Kidney capillary endothelial cell (primary cell): ENCODE measurements at places on chromosomes 6 and 20.

DNA sequence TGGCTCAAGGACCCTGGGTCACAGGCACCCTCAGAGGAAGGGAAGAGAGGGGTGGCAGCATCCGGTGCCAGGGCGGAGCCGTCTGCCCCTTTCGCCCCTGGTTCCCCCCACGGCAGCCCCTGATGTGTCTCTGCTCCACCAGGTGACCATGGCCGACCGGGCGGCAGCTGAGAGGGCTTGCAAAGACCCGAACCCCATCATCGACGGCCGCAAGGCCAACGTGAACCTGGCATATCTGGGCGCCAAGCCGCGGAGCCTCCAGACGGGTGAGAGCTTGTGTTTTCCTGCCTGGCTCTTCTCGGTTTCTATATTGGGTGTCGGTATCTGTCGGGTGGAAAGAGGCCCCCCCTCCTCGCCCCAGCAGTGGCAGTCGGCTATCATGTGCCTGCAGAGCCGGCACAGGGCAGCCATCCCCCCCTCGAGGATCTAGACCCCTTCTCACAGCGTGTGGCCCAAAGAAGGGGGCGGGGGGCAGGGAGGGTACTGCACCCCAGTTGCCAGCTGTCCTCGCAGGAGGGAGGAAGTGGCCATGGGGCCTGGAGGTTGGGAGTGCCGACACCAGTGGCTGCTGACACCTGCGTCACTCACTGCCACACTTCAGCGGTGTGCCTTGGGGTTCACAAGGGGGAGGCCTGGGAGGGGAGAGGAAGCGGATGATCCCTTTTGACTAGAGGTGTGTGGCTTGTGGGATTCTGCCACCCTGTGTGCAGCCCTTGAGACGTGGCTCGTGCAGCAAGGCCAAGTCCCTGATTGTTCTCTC, 1.5 kb downstream of the RBM38 start:
- DNase-seq: no peak

GRCh38 chr6:5112066-5112799, 27.1 kb downstream of the PPP1R3G start:
- peak; percentile 36 for DNase-seq

DNA sequence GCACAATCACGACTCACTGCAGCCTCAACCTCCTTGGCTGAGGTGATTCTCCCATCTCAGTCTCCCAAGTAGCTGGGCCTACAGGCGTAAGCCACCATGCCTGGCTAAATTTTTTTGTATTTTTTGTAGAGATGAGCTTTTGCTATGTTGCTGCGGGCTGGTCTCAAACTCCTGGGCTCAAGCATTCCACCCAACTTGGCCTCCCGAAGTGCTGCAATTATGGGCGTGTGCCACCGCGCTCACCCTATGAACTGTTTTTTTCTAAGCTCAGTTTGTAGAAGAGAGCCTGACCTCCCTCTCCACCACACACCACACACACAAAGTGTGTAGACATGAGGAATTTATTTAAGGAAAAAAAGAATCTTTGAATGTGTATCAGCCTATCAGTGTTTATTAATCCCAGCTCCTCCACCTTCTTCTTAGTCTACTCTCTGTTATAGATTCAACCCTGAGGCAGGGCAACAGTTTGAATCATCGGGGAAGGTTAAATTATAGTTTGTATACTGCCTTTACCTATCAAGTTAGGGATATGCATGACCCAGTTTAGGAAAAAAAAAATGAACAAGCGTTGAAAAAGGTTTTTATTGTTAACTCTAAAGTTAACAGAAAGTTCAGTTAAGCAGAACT, 74.1 kb downstream of the PLEKHG1 start:
- no peak for DNase-seq

GRCh38 chr20:64247307-64247618, 8.3 kb upstream of the PCMTD2 start:
- DNase-seq: no peak

DNA sequence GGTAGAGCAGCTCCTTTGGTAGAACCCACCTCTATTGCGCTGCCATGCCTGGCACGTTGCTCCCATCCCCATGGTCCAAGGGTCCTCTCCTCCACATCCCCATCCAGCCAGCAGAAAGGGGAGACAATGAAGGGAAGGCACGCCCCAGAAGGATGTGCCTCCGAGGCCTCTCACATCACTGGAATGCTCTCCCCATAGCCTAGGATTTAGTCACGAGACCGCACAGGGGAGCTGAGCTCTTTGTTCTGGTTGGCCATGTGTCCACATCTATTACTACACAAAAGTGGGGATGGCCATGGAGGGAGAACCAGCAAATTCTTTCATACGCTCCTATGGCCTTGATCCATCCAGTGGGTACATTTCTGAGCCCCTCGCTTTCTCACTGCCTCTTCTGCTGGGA, 60.5 kb upstream of the SALL4 start:
- no peak for DNase-seq

DNA sequence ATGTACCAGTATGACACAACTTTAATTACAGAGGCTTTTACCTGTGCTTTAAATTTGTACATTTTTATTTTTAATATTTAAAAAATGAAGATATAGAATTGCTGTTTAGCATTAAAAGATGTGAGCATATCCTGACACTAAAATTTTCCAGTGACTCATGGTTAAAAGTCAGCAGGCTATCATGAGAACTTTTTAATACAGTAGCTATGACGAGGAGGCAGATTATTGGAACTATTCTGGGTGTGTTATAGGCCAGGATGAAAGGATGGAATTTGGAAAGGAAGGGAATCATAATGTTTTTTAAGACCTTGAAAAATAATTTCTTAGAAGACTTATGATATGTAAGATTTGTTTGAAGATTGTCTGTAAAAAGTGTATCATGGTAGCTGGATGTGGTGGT, 91.0 kb downstream of the GFRA4 start:
- no peak for DNase-seq

DNA sequence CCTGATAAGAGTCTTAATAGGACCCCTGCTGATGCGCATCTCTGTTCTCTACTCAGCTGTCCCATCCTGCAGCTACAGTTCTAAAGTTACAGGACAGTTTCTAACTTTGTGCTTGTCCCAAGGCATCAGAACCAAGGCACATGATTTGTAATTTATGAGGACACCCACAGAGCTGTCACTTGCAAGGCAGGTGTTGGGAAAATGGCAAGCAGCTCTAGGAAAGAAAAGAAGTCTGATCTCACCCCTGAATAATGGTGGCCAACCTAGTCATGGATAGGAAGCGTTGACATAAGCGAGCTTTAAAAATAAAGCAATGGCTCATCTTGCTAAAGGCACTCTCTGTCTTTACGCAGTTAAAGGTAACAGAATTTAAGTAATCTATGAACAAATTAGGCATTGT, 127.6 kb upstream of the VGLL2 start:
- no peak for DNase-seq

DNA sequence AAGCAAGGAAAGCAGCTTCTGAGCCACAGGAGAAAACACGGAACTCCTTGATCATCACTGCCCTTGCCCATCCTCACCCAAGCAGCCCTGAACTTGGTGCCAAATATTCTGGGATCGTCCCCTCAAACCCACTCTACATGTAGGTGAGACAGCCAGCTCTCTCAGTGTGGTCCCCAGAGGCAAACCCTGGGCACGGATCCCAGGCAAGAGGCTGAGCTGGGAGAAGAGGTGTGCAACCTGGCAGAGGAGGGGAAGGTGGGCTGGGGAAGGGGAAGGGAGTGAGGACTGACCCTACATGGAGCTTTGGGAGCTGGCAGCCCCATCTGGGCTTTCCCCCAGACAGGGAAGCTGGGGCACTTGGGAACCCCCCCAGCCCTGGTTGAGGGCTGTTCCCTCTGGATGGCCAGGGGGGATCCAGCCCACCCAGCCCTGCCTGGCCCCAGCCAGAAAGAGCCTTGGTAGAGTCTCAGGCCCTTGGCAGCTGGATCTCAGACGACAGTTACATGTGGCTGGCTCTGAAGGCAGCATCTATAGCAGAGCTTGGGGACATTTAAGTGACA, 186.2 kb upstream of the CST7 start:
- DNase-seq: no peak

DNA sequence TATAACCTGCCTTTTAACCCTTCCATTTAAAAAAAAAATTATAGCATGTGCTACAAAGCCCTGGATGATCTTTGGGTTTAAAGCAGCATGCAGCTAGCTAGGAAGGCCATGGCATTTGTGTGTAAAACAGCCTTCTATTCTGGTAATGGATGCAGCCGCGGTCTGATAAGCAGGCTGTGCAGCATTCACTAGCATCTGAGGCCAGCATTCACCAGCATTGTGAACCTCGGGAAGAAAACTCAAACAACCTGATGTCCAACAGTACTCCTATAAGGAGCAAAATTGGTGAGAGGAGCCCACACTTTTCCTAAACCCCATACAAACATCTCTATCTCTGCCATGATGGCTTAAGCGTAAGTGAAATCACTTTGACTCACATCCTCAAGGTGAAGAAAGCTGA, 265.5 kb downstream of the PTPRT start:
- DNase-seq: no peak

DNA sequence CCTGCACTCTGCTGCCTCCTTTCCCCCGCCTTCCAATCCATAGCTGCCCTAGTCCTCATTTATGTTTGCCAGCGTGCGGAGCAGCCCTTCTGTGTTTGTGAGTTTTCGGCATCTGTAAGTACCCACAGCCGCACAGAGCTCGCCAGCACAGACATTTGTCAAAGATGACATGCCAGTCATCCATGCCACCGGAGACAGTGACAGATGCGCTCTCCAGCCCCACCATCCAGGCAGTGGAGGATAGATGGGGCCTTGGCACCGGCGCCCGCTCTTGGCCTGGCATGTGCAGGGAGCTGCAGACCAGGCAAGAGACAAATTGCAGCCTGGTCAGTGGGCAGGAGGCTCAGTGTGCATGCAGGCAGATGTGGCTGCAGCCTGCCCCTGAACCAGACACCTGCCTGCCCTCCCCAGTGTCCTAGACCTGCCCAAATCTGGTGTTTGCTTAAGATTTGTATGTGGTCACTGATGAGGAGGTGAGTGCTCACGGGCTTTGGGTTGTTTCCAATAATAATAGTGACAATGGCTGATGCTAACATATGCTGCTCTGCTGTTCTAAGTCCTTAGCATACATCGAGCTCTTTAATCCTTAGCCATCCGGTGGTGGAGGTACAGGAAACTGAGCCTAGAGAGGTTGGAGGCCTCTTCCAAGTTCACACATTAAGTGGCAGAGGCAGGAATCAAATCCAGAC, 78.1 kb downstream of the UNC5CL start:
- DNase-seq: no peak

DNA sequence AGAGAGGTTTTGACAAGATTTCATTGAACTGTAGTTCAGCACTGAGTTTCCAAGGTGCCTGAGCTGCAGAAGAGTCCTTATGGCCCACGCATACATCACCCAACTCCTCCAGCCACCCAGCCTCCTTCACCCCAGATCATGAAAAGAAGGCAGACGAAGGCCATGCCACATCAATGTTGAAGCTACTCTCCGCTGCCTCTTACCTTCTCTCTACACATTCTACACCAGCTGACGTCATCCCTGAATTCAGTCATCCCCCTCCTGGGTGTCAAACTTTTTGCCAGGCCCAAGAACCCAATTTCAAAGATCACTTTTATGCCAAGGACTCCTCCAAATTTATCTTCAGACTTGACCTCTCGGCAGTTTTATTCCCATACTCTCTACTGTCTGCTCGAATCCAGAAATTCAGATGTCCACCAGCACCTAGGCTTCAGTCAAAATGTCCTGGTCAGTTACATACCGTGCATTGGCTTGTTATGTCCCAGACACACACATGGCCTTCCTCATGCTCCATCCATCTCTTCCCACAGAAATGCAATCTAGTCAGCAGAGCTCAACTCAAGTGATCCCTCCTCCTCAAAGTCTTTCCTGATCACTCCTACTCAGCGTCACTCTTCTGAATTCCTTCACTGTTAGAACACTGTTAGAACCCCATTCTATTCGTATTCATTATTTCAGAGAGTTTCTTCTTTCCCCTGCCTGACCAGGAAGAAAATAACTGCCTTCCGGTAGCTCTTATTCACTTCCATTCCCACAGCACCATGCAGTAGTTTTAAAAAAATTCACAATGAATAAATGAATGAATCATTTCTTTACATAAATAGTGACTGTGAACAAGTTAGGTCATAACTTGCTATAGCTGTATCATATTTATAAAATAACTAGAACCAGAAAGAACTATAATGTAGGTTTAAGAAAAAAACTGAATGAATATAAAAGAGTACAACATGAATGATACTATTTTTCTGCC, 11.5 kb downstream of the ATXN1 start:
- no peak for DNase-seq

GRCh38 chr20:20426655-20426907, 58.7 kb downstream of the INSM1 start:
- no peak for DNase-seq

DNA sequence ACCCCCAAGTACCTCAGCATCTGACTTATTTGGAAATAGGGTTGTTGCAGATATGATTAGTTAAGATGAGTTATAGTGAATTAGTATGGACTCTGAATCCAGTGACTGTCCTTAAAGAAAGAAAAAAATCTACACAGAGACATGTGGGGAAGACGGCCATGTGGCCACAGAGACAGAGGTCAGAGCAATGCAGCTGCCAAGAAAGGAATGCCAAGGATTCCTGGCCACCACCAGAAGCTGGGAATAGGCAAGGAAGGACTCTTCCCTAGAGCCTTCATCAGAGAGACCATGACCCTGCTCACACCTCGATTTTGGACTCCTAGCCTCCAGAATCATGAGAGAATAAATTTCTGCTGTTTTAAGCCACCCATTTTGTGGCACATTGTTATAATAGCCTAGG, 81.8 kb downstream of the FYN start:
- DNase-seq: no peak

DNA sequence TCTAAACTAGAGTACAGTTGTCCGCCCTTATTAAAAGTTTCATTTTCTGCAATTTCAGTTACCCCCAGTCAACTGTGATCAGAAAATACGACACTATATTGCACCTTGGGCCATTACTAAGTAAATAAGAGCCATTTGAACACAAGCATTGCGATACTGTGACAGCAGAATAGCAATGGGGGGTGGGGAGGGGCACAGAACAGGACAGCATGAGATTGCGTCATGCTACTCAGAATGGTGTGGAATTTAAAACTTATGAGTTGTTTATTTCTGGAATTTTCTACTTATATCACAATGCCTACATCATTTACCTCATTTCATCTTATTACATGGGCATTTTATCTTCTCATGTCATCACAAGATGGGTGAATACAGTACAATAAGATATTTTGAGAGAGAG, 166.3 kb downstream of the MANEA start:
- no peak for DNase-seq

GRCh38 chr6:149897855-149898744, at the start of gene RAET1E:
TSS of gene RAET1E (minus strand) at chr6:149898113. CDS start at chr6:149890901, 7,212 bp downstream.
- no peak for DNase-seq

GRCh38 chr6:28489366-28490204, 26.0 kb downstream of the GPX6 start:
- DNase-seq: peak; percentile 48
